Stimulated activated CD4-positive, alpha-beta T cell treated with anti-CD3 and anti-CD28 coated beads, Interleukin-1b, Interleukin-23, amount 100 ng/mL, for 4 hours (primary cell): ENCODE measurements at places on chromosomes 7 and 10.

- DNase-seq: no peak
These were observed 68.3 kb downstream of the PRKAG2 start for GRCh38 chr7:151808400-151809145.

DNA sequence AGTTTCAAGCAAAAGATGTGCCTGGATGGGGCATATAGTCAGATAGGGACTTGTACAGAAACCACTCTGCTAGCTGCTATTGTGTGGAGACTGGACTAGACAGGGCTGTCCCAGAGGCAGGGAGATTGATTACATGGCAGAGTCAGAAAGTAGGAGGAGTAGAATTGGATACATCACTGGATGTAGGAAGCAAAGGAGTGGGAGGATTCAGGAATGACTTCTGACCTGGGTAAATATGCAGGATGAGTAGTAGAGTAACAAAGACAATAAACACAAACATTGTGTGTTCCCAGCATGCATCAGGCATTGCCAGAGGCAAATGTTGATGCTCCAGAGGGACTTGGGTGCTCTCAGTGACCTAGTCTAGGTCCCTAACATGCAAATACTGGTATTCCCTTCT lies 30.9 kb upstream of the MAT1A start:
- no peak for DNase-seq

- no peak for DNase-seq
These were observed 6.8 kb upstream of the NOM1 start for GRCh38 chr7:156942708-156943090.

GRCh38 chr10:126240483-126240882 lies 147.8 kb downstream of the ADAM12 start:
- no peak for DNase-seq

DNA sequence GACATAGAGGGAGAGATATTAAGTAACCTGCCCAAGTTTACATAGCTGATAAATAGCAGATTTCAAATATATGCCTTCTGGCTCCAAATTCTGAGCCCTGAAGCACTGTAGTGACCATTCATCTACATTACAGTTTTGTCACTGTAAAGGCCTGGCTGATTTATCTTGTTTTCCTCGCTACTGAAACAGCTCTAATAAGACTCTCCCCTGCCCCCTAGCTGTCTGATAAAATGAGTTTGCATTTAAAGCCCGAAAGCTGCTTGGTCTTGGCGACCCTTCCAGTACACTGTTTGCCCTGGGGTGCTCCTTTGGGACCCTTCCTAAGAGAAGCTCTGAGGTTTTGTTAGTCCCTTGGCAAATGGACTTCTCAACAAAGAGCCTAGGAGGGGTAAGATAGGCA lies 59.7 kb upstream of the RAB11FIP2 start:
- DNase-seq: no peak

DNA sequence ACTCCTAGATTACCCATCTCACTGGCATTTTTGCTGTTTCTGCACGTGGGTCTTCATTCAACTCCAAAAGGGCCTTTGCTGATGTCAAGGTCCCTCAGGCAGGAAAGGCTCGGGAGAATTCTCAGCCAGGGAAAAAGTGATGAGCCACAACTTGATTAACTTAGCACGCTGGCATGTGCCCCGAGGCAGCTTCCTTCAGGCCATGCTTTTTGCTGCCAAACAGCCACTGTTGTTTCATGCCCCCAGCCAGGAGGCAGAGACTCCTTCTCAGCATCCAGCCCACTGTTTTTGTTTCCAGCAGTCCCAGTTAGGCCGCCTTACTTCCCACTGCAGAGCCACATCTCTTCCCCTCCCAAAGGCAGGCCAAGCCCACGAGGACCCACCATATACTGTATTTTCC lies 266.5 kb upstream of the YAE1 start:
- no peak for DNase-seq

- DNase-seq: no peak
These were observed 85.4 kb upstream of the AFAP1L2 start for GRCh38 chr10:114489521-114490310.

GRCh38 chr10:123380491-123381085 lies 226.4 kb downstream of the BUB3 start:
- no peak for DNase-seq

GRCh38 chr7:121020249-121020988 lies 31.9 kb downstream of the CPED1 start:
- no peak for DNase-seq

DNA sequence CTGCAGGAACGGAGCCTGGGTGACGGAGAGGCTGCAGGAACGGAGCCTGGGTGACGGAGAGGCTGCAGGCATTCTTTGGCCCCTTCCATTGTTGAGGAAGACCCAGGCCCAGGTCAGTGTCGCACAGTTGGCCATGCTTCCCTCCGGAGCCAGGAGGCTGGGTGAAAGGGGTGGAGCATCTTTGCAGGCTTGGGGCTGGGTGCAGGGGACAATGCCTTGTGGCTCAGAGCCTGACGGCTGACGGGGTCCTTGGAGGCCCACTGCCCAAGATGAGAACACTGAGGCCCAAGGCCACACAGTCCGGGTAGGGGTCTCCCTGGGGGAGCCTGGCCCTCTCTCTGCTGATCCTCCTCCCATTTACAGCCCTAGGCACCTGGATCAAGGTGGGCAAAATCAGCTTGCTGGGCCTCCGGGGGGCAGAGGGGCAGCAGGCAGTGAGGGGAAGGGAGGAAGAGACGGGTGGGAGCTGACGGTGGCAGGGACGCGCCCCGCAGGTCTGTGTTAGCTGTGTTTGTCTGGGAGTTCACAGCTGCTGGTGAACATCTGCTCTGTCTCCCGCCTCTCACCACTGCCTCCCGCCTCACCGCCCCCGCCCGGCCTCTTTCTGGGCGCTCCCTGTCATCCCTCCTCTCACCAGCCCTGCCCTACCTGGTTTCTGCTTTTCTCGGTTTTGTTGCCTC lies 30.6 kb upstream of the PCBD1 start:
- DNase-seq: no peak

DNA sequence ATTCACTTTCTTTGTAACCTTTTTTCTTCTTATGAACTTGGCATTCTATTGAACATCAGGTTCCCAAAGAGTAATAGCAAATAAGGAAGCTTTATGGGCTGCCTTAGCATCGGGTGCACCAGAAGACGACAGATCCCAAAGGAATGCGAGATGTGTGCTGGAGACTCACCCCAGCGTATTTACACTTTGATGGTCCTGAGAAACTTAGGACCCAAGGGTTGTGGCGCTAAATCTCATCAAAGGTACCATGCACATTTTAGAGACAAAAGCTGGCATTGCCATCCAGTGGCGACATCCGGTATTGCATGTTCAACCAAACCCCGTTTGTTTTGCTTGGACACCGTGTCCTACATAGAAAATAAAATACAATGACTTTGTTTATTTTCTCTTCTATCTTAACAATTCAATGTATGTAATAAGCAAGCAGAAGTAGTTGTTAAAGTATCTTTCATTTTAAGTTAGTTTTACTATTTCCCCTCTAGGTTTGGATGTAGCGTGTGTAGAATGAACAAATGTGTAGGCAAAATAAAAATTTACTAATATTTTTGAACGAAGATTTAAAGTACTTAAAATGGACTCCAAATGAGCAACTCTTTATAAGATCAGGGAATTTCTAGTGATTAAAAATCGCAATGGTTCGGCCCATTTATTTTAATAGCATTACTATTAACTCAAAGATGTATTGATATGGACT lies 1154.8 kb downstream of the GATA3 start:
- DNase-seq: peak; percentile 69

- DNase-seq: no peak
These were observed 77.2 kb downstream of the CFAP46 start for GRCh38 chr10:132865171-132865631.

GRCh38 chr7:151454305-151454704 lies 14.4 kb upstream of the CRYGN start:
- no peak for DNase-seq

GRCh38 chr10:129483430-129484010 lies 16.5 kb downstream of the MGMT start:
- no peak for DNase-seq

DNA sequence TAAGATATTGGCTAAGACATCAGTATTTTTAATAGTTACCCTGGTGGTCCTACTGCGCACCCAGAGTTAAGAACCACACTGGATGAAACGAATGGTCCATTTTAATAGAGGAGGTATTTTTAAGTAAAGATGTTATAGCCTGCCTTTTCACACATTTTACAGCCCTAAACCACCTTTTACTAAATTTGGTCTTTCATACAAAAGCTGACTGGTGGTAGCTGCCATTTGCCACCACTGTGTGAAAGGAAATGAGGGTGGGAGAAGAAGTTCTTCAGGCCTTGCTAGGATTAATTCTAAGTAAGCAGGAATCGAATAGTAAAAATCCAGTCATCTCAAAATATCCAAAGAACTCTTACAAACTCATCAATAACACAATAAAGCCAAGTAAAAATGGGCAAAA lies 15.2 kb upstream of the APBB1IP start:
- no peak for DNase-seq

DNA sequence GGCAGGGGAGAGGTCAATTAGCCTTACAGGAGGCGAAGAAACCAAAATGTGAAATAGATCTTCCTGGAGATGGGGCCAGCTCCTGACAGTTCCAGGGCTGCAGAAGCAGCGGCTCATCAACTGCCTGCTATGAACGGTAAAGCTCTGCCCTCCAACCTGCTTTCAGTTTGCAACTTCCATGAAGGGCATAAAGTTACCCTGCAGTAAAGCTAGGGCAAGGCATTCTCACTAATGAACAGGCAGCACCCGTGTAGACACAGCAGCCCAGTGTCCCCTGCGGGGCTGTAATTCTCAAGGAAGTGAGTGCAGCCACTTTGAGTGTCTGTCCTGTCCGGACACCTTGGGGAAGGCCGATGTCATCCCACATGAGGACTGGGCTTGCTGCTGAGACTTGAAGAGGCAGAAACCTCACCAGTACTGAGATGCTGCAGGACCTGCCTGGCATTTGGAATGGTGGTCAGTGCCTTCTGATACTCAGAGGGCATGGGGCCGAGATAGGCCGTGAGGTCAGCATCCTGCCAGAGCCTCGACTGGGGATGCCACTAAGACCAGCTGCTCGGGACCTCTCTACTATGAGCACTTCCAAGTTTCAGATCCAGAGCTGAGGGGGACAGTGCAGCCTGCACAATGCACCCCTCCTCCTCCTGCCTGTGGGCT lies 26.1 kb upstream of the C10orf53 start:
- no peak for DNase-seq

DNA sequence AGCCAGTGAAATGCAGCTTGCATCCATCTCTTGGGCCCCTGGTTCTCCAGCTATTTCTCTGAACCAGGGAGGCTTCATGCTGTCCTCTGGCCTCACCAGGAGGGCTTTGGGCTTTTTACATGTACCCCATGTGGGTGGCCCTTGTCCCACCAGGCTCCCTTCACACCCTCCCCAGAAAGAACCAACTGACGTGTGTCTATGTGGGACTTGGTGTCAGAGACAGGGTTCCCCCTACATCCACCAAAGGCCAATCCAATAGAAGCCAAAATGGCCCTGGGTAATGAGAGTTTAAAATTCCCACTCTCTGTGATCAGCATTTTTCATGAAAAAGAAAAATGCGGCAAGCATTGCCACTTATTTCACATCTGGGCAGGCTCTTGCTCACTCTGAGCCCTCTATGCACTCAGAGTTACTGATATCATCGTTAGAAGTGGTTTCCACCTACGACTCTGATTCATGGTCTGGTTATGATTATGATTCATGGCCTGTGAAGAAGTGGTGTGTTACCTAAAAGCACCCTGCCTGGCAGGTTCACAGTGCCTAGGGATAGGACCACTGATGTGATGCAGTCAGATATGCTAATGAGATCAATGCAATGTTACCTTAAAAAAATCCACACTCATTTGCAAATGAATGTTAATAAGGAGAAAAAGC lies 133.5 kb downstream of the BUB3 start:
- DNase-seq: peak; percentile 1

DNA sequence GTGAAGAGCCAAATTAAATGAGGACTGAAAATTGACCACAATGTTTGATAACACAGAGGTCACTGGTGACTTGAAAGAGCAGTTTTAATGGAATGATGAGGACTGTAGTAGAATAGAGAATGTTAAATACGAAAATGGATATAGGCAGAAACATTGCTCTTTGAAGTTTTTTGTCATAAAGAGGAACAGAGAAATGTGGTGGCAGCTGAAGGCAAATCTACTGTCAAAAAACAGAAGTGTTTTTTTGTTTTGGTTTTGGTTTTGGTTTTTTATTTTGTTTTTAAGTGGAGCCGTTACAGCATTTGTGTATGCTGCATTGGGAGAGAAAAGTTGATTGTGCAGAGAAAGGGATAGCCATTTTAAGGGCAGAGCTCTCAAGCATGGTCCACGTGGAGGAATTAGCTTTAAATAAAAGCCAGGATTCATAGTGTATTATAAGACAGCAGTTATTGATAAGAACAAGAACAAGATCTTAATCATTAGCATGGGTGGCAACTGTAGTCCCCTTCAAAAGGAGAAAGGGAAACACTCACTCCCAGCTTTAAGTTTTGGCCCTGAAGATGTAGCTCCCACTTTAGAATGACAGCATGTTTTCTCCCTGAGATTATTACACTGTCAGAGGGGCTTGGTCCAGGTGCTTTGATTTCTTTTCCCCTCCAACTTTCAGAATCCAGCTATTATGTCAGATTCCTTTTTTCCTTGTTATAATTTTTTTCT lies 156.7 kb upstream of the BET1 start:
- DNase-seq: no peak

- DNase-seq: no peak
These were observed 206.0 kb downstream of the MTERF1 start for GRCh38 chr7:91674470-91674869.

DNA sequence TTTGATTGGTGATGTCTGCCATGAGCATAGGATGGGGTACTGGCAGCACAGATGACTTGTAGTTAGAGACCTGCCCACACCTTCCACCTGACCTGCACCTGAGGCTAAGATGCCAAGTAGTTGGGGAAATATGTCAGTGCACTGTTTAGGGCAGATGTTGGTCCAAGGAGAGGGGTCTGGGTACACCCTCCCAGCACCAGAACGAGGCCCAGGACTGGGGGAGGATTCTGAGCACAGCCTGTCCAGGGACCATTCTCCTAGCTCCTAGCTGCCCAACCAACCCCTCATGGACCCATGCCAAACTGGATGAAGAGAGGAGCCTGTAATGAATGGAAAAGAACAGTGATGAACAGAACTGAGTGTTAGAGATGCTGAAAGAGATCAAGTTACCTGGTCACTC lies 28.0 kb downstream of the FRMPD2 start:
- no peak for DNase-seq

GRCh38 chr10:125739994-125740679 lies 20.6 kb downstream of the EDRF1 start:
- no peak for DNase-seq

DNA sequence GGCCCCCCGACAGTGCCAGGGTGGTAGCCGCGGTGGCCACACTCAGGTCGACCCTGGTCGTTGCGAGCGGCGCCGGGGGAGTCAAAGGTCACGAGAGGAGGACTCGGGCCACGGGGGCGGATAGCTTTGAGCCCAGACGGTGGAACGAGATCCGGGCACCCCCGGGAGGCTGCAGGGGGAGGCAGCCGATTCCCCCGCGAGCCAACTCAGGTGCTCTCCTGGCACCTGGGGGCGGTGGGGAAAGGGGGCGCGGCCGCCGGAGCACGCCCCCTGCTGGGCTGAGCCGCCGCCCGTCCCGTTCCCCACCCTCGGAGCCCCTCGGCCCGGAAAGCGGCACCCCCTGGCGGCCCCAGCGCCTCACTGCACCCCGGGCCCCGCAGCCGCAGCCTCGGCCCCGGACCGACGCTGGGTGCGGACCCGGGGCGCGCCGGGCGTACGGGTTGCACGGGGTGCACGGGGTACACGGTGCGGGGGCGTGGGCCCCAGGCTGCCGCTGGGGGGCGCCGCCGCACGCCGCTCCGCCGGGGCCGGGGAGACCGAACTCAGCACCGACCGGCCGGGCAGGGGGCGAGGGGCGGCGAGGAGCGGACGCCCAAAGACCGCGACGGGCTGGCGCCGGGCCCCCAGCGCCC lies 521 bp upstream of the NYAP1 start:
- DNase-seq: peak; percentile 82
